ENCODE measurements at places on chromosomes 13 and 19.
A peak's percentile ranks its signal among the peaks of the same experiment; 100 is the strongest.

DNA sequence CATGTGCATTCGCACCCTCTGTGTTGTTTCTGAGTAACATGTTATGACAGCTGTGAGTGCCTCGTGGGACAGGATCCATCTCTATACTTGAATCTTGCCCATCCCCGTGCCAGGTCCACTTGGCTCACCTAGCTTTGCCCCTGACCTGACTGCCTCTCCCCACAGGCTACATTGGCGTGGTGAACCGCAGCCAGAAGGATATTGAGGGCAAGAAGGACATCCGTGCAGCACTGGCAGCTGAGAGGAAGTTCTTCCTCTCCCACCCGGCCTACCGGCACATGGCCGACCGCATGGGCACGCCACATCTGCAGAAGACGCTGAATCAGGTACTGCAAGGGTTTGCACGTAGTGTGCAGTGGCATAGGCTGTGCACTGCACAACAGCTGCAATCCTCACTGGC, 53.2 kb downstream of the TMED1 start:
- peaks cover 11% of the 10 kb centered on the region for H3K36me3 ChIP-seq
- no peak overlapping the region for H3K27ac ChIP-seq
- no peaks in the 10 kb centered on the region for H3K27me3 ChIP-seq
- no peak overlapping the region for H3K4me3 ChIP-seq
- no peak for DNase-seq

GRCh38 chr13:23506071-23506806, 64.0 kb upstream of the TNFRSF19 start:
- no peaks in the 10 kb centered on the region for H3K36me3 ChIP-seq
- H3K4me1 ChIP-seq: peaks cover 3% of the 10 kb centered on the region
- no peak overlapping the region for H3K4me3 ChIP-seq
- DNase-seq: no peak

- no peaks in the 10 kb centered on the region for H3K27me3 ChIP-seq
- peak overlapping the region; percentile 64 for H3K27ac ChIP-seq
- no peak for DNase-seq
Measured at GRCh38 chr19:533364-534058, 2.0 kb downstream of the CDC34 start.

GRCh38 chr13:97883396-97883795, 70.1 kb upstream of the IPO5 start:
- H3K27ac ChIP-seq: no peak overlapping the region
- H3K4me3 ChIP-seq: no peak overlapping the region
- peaks cover 6% of the 10 kb centered on the region for H3K4me1 ChIP-seq
- H3K27me3 ChIP-seq: no peaks in the 10 kb centered on the region
- no peaks in the 10 kb centered on the region for H3K36me3 ChIP-seq

GRCh38 chr13:52846567-52847321, 1.7 kb downstream of the PCDH8 start:
- H3K4me3 ChIP-seq: no peak overlapping the region
- peaks cover 26% of the 10 kb centered on the region for H3K27me3 ChIP-seq
- H3K27ac ChIP-seq: no peak overlapping the region
- no peaks in the 10 kb centered on the region for H3K36me3 ChIP-seq
- DNase-seq: peak; percentile 85
- peaks cover 10% of the 10 kb centered on the region for H3K4me1 ChIP-seq

- no peaks in the 10 kb centered on the region for H3K27me3 ChIP-seq
- no peak for DNase-seq
- H3K4me1 ChIP-seq: no peaks in the 10 kb centered on the region
- no peaks in the 10 kb centered on the region for H3K36me3 ChIP-seq
- no peak overlapping the region for H3K4me3 ChIP-seq
- no peak overlapping the region for H3K27ac ChIP-seq
Measured at GRCh38 chr13:26950968-26951367, 190.4 kb upstream of the GPR12 start.

DNA sequence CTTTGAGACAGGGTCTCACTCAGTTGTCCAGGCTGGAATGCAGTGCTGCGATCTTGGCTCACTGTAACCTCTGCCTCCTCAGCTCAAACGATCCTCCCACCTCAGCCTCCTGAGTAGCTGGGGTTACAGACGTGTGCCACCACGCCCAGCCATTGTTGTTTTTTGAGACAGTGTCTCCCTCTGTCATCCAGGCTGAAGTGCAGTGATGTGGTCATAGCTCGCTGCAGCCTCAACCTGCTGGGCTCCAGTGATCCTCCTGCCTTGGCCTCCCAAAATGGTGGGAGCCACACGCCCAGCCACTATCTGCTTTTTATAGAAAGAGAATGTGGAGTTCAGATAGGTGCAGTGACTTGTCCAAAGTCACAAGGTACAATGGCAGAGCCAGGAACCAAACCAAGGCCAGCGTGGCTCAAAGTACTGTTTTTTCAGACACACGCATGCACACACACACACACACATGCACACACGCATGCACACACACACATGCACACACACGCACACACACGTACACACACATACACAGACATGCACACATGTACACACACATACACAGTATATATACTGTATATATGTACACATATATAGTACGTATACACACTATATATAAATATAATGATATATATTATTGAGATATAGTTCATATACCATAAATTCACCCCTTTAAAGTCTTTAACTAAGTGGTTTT, 6.6 kb downstream of the GADD45B start:
- no peak overlapping the region for H3K4me3 ChIP-seq
- no peak for DNase-seq
- H3K27ac ChIP-seq: no peak overlapping the region

DNA sequence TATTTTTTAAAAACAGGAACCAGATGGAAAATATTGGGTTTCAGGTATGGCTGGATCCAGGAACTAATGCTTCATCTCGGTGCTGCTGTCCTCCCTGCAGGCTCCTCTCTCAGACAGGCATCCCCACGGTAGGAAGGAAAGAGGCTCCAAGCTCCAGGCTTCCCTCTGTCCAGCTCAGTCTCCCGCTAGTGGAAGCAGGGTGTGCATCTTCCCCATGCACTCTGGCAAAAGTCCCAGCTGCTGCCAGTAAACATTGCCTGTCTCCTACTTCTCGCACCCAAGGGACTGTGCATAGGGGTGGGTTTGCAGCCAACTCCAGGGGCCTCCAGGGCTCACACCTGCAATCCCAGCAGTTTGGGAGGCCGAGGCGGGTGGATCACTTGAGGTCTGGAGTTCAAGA, 29.2 kb downstream of the IL12RB1 start:
- H3K4me3 ChIP-seq: no peak overlapping the region
- no peaks in the 10 kb centered on the region for H3K36me3 ChIP-seq
- no peak overlapping the region for H3K27ac ChIP-seq
- no peak for DNase-seq

GRCh38 chr19:13790354-13790753, 4.9 kb upstream of the ZSWIM4 start:
- DNase-seq: no peak
- H3K4me1 ChIP-seq: no peaks in the 10 kb centered on the region
- no peaks in the 10 kb centered on the region for H3K27me3 ChIP-seq
- H3K36me3 ChIP-seq: no peaks in the 10 kb centered on the region

GRCh38 chr13:51697855-51698254, 106.1 kb downstream of the DHRS12 start:
- H3K27ac ChIP-seq: no peak overlapping the region
- no peaks in the 10 kb centered on the region for H3K36me3 ChIP-seq
- no peaks in the 10 kb centered on the region for H3K27me3 ChIP-seq
- no peak for DNase-seq

- no peak overlapping the region for H3K4me3 ChIP-seq
- DNase-seq: no peak
- no peaks in the 10 kb centered on the region for H3K36me3 ChIP-seq
- no peaks in the 10 kb centered on the region for H3K27me3 ChIP-seq
Measured at GRCh38 chr13:85347251-85347650, 452.0 kb downstream of the SLITRK6 start.

DNA sequence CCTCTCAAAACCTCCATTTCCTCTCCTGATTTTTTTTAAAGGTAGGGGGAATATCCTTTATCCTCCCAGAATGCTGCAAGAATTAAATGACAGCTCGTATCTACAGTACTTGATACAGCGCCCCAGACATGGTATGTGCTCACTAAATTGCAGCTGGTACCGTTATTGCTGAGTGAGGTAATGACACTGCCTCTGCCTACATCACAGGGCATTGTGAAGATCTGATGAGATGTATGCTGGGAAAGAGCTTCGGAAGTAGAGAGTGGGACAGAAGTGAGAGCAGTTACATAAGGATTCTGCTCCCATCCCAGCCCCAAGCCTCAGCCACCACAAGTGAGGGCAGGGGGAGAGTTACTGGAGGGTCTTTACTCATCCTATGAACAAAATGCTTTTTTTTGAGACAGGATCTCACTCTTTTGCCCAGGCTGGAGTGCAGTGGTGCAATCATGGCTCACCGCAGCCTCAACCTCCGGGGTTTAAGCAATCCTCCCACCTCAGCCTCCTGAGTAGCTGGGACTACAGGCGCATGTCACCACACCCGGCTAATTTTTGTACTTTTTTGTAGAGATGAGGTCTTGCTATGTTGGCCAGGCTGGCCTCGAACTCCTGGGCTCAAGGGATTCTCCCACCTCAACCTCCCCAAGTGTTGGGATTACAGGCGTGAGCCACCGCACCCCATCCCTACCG, 1.7 kb upstream of the FKRP start:
- no peak for DNase-seq
- H3K36me3 ChIP-seq: no peaks in the 10 kb centered on the region
- no peaks in the 10 kb centered on the region for H3K27me3 ChIP-seq
- H3K27ac ChIP-seq: no peak overlapping the region
- no peak overlapping the region for H3K4me3 ChIP-seq

DNA sequence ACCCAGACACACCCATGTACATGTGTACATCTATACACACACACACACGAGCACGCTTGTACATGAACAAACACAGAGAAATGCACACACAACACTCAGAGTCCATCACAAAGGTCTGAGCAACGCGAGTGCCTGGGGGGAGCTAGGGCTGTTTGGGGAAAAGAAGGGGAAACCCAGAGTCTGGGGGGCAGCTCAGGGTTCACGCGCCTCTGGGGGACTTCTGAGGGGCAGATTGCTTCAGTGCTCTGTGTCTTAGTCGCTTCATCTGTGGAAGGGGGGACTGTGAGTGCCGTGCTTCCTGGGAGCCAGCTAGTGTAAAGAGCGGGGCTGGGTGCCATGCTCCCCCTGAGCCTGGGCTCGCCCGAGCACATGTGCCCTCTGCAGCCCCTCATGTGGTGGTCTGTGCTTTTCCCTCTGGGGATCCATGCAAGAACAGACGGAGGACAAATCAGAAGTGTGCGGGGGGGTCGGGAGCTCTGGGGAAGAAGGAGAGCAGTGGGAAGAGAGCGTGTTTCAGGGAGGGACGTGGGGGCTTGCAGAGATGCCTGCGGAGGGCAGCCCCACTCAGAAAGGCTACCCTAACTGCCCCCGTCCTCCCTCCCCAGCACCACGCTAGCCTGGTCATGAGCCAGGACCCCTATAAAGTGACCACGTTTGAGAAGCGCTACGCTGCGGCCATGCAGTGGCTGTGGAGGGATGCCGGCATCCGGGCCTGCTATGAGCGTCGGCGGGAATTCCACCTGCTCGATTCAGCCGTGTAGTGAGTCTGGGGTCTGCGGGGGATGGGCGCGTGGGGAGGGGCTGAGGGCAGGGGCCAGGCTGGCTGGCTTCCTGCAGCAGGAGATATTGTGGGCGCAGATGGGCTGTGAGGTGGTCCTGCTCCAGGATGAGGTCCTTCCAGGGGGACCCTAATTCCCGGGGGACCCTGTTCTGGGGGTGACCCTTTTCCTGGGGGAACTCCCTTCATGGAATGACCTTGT, 14.0 kb downstream of the GNA15 start:
- no peak for DNase-seq
- no peaks in the 10 kb centered on the region for H3K27me3 ChIP-seq
- H3K4me3 ChIP-seq: no peak overlapping the region
- H3K4me1 ChIP-seq: no peaks in the 10 kb centered on the region

GRCh38 chr19:11125994-11126685, 29.4 kb downstream of the SPC24 start:
- H3K27ac ChIP-seq: no peak overlapping the region
- no peaks in the 10 kb centered on the region for H3K27me3 ChIP-seq
- no peak overlapping the region for H3K4me3 ChIP-seq
- no peaks in the 10 kb centered on the region for H3K4me1 ChIP-seq
- DNase-seq: peak; percentile 90

DNA sequence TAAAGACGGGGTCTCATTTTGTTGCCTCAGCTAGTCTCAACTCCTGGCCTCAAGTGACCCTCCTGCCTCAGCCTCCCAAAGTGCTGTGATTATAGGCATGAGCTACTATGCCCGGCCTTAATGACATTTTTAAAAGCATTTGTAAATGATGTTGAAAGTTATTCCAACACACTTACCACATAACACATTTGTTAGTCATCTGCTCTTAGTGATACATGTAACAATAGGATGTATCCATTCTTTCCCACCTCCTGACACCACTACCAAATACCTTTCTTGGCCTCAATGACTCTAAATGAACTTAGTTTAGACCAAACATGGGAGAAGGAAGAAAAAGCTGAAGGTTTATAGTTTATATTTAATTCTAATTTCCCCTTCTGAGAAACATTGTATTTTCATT, 59.8 kb upstream of the MEDAG start:
- no peaks in the 10 kb centered on the region for H3K27me3 ChIP-seq
- H3K4me3 ChIP-seq: no peak overlapping the region
- no peaks in the 10 kb centered on the region for H3K4me1 ChIP-seq
- no peak overlapping the region for H3K27ac ChIP-seq

DNA sequence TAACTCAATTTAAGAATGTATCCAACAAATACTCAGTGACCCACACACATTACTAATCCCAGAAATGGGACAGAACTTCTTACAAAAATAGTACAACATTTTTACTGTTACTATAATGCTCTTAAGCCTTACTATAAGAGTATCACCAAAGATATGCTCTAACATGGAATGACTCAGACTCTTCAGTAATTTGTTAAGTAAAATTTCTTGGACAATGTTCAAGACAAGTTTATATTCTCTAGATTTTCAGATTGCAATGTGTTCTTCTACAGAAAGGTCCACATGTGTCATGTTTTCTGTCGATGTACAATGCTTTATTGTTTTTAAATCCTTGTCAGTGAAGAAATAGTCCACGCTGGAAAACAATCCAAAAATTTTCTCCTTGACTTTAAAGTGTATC, 66.3 kb upstream of the RFXAP start:
- no peaks in the 10 kb centered on the region for H3K4me1 ChIP-seq
- no peaks in the 10 kb centered on the region for H3K27me3 ChIP-seq
- no peak for DNase-seq
- H3K36me3 ChIP-seq: no peaks in the 10 kb centered on the region
- H3K27ac ChIP-seq: no peak overlapping the region

DNA sequence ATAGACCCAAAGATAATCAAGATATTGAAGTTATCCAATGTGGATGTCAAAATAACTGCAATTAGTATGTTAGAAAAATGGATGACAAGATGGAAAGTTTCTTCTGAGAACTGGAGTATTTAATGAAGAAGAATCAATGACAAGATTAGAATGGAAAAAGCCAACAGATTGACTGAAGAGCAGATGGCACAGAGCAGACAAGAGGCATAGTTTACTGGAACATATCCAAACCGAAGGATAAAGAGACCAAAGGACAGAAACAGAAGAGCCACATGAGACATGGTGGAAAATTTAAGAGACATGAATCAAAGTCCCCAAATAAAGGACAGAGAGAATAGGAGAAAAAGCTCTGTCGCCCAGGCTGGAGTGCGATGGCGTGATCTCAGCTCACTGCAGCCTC, 89.6 kb upstream of the RXFP2 start:
- no peaks in the 10 kb centered on the region for H3K36me3 ChIP-seq
- no peaks in the 10 kb centered on the region for H3K27me3 ChIP-seq
- H3K4me3 ChIP-seq: no peak overlapping the region
- no peaks in the 10 kb centered on the region for H3K4me1 ChIP-seq

Measured in mesendoderm (in vitro differentiated cells).